ENCODE measurements at places on chromosomes 16 and 17. TPM values are rescaled to one million over a fixed set of nuclear protein-coding genes. Genes with fewer than 3 reads are reported as not detected.

DNA sequence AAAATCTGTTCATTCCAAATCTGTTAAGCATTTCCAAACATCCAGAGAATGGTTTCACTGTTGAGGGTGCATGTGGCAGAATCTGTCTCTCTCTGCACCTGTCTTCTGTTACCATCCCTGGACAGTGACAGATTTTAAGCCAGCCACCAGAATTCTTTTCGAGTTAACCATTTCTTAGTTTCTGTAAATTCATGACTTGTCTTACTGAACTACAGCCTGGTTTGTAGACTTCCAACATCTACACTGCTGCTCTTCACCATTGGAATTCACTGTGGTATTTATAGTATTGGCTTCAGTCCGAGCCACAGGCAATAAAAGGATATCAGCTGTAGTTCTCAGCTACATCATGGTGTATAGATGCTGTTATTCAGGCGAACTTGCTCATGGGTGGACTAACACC is 47.6 kb downstream of the GOSR1 start:
- no peak for DNase-seq

KRT23 gene
- total RNA-seq = 0.47 TPM

C1QTNF8 gene
- total RNA-seq = not detected

ZG16B gene
- 0.68 TPM for total RNA-seq

Data from dermis blood vessel endothelial cell (primary cell).